ENCODE measurements at places on chromosomes 5 and 9.
A peak's percentile ranks its signal among the peaks of the same experiment; 100 is the strongest.

- no peaks in the 10 kb centered on the region for H3K36me3 ChIP-seq
- peaks cover 6% of the 10 kb centered on the region for H3K4me1 ChIP-seq
- no peak for DNase-seq
- no peak overlapping the region for H3K4me3 ChIP-seq
- no peak overlapping the region for H3K27ac ChIP-seq
Measured at GRCh38 chr9:80586786-80587330, 1015.1 kb downstream of the TLE4 start.

DNA sequence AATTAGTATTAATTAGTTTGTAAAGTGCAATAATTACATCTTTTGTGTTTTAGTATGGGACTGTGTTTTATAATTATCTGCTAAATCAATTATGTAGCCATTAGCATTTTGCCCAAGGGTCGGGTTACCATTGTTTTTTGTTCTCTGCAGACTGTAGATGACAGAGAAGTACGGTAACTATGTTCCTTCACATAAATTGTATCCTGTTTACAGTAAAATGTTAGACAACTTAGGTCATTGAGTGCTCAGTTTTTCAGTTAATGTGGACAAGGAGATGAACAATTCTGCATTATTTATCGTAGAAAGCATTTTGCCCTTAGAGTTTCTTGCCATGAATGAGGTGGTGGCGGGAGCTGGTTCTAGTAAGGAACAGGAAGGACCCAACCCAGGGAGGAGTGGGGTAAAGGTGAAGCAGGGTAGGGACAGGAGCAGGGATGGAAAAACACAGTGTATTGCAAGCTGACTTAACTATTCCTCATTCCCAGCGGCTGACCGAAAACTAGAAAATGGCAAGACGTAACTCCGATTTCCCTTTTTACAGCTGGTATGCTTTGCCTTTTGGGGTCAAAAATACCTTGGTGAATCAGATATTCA, 243.7 kb upstream of the SLC24A2 start:
- H3K36me3 ChIP-seq: no peaks in the 10 kb centered on the region
- H3K27ac ChIP-seq: no peak overlapping the region
- H3K27me3 ChIP-seq: no peaks in the 10 kb centered on the region
- no peak for DNase-seq
- H3K4me1 ChIP-seq: no peaks in the 10 kb centered on the region

DNA sequence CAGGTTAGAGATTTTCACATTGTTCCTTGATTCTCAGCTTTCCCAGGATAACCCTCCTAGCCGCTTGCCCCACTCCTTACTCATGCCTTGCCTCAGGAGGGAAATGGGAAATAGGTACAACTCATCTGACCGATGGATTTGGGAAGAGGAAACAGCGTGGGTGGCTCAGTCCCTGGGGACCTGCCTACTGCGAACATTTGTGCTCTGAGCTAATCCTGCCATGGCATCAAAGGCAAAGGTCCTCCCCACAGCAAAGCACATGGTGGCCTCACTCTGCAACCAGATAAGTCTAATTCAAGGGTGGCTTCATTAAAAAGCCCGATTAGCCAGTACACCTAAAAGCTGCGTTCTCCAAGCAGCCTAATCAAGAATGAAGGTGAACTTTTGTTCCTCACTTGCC, 82.4 kb upstream of the ADRA1B start:
- no peaks in the 10 kb centered on the region for H3K27me3 ChIP-seq
- H3K4me1 ChIP-seq: no peaks in the 10 kb centered on the region
- no peak overlapping the region for H3K4me3 ChIP-seq
- DNase-seq: no peak
- H3K36me3 ChIP-seq: no peaks in the 10 kb centered on the region

DNA sequence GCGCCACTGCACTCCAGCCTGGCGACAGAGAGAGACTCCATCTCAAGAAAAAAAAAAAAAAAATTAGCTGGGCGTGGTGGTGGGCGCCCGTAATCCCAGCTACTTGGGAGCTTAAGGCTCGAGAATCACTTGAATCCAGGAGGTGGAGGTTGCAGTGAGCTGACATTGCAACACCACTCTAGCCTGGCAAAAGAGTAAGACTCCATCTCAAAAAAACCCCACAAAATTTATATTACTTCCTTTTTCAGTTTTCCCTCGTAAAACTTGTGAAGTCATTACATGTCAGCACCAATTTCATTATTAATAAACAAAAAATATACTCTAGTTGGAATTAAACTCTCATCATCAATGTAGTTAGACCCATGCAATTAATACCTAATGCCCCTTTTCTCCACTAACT, 43.9 kb downstream of the SHLD3 start:
- no peak for DNase-seq
- H3K4me3 ChIP-seq: no peak overlapping the region
- no peaks in the 10 kb centered on the region for H3K36me3 ChIP-seq

- no peaks in the 10 kb centered on the region for H3K36me3 ChIP-seq
- no peak for DNase-seq
- no peaks in the 10 kb centered on the region for H3K27me3 ChIP-seq
- H3K27ac ChIP-seq: no peak overlapping the region
- H3K4me1 ChIP-seq: no peaks in the 10 kb centered on the region
Measured at GRCh38 chr9:114973216-114973615, 42.8 kb upstream of the TNFSF8 start.

GRCh38 chr9:131349881-131350563, 43.9 kb upstream of the PRRC2B start:
- no peak overlapping the region for H3K27ac ChIP-seq
- no peaks in the 10 kb centered on the region for H3K36me3 ChIP-seq
- peaks cover 8% of the 10 kb centered on the region for H3K4me1 ChIP-seq
- H3K27me3 ChIP-seq: no peaks in the 10 kb centered on the region
- H3K4me3 ChIP-seq: no peak overlapping the region

DNA sequence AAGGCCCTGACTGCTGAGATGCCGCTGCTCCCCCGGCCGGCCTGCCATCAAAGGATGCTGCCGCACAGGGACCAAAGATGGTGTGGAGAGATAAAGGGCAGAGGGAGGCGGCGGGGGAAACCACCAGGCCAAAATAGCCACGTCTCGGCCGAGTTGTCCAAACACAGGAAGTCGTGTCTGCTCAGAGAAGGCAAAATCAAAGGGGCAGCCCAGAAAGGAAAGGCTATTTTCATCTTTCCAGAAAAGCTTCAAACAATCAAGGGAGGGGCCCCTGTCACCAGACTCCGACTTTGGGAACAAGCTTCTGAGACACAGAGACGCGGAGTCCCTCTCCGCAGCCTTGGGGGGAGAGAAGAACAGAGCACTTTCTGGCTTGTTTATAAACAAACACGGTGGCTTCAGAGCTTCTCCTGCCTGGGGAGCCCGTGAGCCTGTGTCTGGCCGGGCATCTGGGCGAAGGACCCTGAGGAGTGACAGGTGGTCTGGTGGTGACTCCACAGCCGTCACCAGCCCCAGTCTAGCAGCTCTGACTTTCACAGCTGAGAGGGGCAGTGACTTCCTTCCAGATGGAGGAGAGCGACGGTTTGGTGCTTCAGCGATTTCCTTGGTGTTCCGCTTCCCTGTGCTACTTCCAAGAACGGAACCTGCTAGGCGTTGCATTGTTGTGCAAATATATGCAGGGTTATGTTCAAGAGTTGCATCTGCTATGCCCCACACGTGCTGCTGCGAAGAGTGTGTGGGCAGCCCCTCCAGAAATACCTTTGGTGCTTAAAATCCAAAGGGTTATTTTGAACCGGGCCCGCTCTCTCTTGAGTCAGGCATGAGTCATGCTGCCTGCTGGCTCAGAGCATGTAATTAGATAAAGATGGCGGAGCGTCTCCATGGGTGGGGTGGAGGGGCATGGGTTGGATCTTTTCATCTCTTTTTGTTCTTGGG, 24.0 kb downstream of the ADAMTSL2 start:
- no peak for DNase-seq
- H3K4me1 ChIP-seq: peaks cover 25% of the 10 kb centered on the region
- H3K27me3 ChIP-seq: peaks cover 2% of the 10 kb centered on the region
- H3K27ac ChIP-seq: peak overlapping the region; percentile 3
- H3K4me3 ChIP-seq: peak overlapping the region; percentile 37

DNA sequence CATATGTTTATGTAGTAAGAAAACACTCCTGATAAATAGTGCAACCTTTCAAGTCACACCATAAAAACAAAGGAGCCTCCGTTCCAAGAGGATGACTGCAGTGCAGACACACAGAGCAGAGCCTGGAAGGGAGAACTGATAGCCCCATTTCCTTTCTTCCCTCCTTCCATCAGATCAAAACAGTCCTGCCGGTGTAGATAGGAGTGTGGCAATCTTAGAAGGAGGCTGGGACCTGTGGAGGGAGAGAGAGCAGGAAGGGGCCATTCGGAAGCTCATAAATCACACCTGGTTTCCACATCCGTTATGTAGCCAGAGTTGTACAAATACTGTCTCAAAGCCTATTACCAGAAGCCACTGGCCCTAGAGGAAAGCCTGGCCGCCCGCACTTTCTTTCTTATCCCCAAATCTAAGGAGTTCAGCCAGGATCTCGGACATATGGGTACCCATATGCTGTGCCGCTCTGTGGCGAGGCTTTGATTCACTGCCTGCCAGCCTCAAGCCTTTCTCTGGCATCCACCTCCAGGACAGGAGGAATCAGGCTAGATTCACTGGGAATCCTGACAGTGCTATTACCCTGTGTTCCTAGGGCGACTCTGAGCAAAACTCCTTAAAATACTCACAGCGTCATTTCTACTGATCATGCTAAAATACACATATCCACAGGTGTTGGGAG, 26.9 kb downstream of the DAP start:
- no peak overlapping the region for H3K27ac ChIP-seq

DNA sequence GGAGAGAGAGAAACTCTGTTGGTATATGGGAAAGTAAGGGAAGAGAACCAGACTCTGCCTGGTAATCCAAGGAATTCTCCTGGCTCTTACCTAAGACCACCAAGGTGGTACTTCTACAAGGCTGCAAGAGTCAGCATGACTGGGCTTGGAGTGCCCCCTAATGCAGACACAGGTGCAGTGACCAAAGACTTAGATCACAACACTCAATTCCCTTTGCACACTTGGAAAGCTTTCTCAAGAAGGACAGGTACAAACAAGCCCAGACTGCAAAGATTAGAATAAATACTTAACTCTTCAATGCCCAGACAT, 25.2 kb downstream of the UGT3A2 start:
- no peak overlapping the region for H3K4me3 ChIP-seq
- H3K27me3 ChIP-seq: no peaks in the 10 kb centered on the region
- no peak overlapping the region for H3K27ac ChIP-seq

DNA sequence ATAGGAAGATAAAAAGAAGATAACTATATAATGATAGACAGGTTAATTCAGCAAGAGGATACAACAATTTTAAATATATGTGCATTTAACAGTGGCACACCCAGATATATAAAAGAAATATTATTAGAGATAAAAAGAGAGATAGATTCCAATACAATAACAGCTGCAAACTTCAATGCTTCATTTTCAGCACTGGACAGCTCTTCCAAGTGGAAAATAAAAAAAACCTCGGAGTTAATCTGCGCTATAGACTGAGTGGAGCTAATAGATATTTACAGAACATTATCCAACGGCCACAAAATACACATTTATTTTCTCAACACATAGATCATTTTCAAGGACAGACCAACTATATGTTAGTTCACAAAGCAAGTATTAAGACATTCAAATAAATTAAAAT, 1229.5 kb upstream of the CDH6 start:
- no peak overlapping the region for H3K4me3 ChIP-seq
- peak; percentile 12 for DNase-seq
- H3K4me1 ChIP-seq: no peaks in the 10 kb centered on the region
- H3K27ac ChIP-seq: no peak overlapping the region
- peaks cover 2% of the 10 kb centered on the region for H3K27me3 ChIP-seq
- H3K36me3 ChIP-seq: no peaks in the 10 kb centered on the region

DNA sequence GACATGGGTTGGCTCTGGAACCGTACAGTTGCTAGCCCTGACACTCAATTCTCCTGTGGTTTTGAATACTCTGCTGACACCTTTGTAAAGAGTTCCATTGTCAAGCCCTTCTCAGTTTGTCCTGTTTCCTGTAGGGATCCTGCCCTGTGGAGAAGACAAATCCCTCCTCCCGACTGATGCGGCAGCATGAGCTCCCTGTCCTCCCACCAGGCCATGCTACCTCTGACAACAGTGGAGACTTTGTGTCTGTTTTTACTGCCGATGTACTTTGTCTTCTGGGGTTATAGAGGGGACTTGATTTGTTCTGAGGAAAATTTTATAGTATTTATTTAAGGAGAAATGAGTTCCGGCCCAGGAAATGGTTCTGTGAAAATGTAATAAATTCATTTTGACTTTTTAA, 57.8 kb downstream of the PRLR start:
- H3K27ac ChIP-seq: no peak overlapping the region
- no peak for DNase-seq
- no peaks in the 10 kb centered on the region for H3K4me1 ChIP-seq

GRCh38 chr5:31285025-31285424, 91.5 kb downstream of the CDH6 start:
- no peaks in the 10 kb centered on the region for H3K27me3 ChIP-seq
- no peaks in the 10 kb centered on the region for H3K4me1 ChIP-seq
- H3K36me3 ChIP-seq: peaks cover 2% of the 10 kb centered on the region
- H3K4me3 ChIP-seq: no peak overlapping the region
- H3K27ac ChIP-seq: no peak overlapping the region
- DNase-seq: no peak

DNA sequence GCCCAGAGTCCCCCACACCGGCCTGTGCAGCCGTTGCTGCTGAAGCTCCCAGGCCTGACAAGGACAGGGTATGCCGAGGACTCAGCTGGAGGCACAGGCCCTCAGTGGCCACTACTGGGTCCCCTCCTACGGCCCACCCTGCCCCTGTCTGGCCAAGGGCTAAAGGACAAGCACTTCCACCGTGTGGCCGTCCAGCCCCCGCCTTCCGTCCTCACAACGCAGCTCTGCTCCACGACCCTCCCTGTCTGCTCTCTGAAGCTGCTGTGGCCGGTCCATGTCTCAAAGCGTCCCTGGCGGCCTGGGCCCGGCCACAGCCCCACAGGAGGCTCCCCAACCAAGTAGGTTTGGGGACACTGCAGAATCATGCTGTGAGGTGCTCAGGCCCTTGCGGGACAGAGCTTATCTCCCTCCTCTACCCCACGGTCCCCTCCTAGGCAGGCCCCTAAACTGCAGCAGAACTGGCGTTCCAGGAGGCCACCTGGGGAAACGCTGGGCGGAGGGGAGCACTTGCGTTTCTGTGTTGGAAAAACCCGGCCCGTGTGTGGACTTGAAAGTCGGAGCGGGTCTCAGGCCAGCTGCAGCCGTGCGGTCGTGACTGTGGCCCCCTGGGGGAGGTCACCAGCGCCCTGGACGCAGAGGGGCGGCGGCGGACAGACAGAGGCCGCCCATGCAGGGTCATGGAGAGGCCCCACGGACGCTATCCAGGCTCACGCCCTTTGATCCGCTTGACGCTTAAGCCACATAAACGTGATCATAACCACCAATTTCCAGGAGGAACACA, 45.6 kb downstream of the NKD2 start:
- H3K27ac ChIP-seq: no peak overlapping the region
- H3K4me3 ChIP-seq: no peak overlapping the region
- no peaks in the 10 kb centered on the region for H3K27me3 ChIP-seq
- DNase-seq: no peak
- peaks cover 78% of the 10 kb centered on the region for H3K36me3 ChIP-seq
- H3K4me1 ChIP-seq: peaks cover 3% of the 10 kb centered on the region

- H3K27me3 ChIP-seq: no peaks in the 10 kb centered on the region
- DNase-seq: no peak
- H3K4me3 ChIP-seq: no peak overlapping the region
- peaks cover 32% of the 10 kb centered on the region for H3K4me1 ChIP-seq
Measured at GRCh38 chr5:107564931-107565372, 105.8 kb downstream of the EFNA5 start.

GRCh38 chr9:9855177-9856078, 757.4 kb downstream of the PTPRD start:
- H3K27ac ChIP-seq: no peak overlapping the region
- no peaks in the 10 kb centered on the region for H3K36me3 ChIP-seq
- no peaks in the 10 kb centered on the region for H3K27me3 ChIP-seq
- no peak for DNase-seq
- no peak overlapping the region for H3K4me3 ChIP-seq
